ENCODE measurements at places on chromosomes 2 and 18. TPM values are rescaled to one million over a fixed set of nuclear protein-coding genes. Genes with fewer than 3 reads are reported as not detected.

Gene IL18RAP
- 0.18 TPM for polyA plus RNA-seq

Gene SERPINB3
- polyA plus RNA-seq, result not detected

Gene RAB17
- polyA plus RNA-seq, result 2.1 TPM

Gene RGPD3
- polyA plus RNA-seq, result 0.11 TPM

Gene CRYBA2
- not detected for polyA plus RNA-seq

Gene ANKMY1
- polyA plus RNA-seq, result 3.5 TPM

Gene OTOS
- polyA plus RNA-seq, result not detected

Gene SOX11
- polyA plus RNA-seq, result 0.93 TPM

Gene REG3G
- polyA plus RNA-seq, result not detected

Gene CYS1
- polyA plus RNA-seq, result 6.7 TPM

Gene POTEI
- polyA plus RNA-seq, result 0.16 TPM

Gene ANKRD62
- polyA plus RNA-seq, result not detected

Gene GPR39
- polyA plus RNA-seq, result not detected

Gene MRPL30
- 24.2 TPM for polyA plus RNA-seq

Gene KLHL41
- 62.2 TPM for polyA plus RNA-seq

Gene MLPH
- polyA plus RNA-seq, result 138 TPM

Gene SCN1A
- 0.07 TPM for polyA plus RNA-seq
